Erythroblast (primary cell): ENCODE measurements at places on chromosomes 11 and 22.
A peak's percentile ranks its signal among the peaks of the same experiment; 100 is the strongest.

DNA sequence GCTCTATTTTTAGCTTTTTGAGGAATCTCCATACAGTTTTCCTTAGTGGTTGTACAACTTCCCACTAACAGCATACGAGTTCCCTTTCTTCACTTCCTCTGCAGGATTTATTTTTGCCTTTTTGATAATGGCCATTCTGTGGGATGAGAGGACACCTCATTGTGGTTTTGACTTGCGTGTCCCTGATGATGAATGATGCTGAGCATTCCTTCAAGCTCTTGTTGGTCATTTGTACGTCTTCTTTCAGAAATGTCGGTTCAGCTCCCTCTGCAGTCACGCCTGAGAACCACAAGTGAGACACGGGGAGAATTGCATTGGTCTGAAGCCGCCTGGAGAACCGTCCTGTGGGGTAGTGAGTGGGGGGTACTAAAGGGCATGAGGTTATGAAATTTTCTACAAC is 2.0 kb upstream of the KRTAP5-10 start:
- peak; percentile 30 for DNase-seq

DNA sequence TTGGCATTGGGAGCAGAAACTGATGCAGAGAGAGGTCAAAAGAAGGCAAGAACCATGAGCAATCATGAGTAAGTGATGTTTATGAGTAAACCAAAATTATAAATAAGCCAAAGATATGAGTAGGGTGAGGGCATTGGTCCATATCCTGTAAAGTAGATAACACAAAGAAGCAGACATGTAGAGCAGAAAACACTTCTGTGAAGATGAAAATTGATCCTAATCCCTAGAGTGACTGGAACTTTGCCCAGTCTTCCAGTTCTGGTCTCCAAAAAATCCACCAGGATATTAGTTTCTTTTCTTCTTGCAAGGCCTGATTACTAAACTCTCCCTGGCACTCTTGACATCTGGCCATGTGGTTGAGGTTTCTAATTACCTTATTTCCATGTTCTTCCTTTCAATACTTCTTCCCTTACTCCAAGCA is 13.7 kb upstream of the DRD2 start:
- no peak for DNase-seq

- no peak for DNase-seq
These were observed 3.6 kb downstream of the LDHA start for GRCh38 chr11:18397921-18398320.

GRCh38 chr22:32494971-32495370 is 20.4 kb downstream of the FBXO7 start:
- DNase-seq, result no peak

DNA sequence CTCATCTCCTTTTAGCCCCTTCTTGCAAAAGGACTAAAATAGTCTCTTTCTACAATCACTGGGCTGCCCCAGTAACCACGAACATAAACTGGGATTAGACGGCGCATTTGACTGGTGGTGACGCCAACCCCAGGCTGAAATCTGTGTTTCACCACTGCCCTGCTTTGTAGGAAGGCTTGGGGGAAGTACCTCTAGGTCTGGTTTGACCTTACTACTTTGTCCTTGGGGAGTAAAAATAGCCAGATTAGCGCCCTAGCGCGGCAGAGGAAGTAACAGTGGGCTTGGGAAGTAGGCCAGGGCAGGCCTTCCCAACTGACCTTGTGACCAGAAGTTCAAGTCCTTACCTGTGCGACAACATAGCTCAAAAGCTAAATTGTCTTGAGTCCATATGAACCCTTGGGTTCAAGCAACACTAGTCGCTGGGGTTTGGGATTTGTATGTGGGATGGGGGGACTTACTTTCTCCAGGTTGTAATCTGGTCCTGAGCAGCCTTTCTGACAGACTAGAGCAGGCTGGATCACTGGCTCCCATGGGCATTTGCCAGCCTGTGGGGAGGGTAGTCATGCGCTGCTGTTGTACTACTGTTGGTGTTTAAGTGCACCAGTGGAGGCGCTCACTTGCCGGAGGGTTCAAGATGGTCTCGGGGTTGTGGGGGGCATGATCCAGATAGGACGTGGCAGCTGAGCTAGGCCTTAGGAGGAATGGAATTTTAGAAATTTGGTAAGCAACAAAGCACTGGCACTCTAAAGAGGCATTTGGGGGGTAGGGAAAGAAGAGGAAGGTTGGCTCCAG is 953 bp upstream of the PACS1 start:
- peak; percentile 45 for DNase-seq

GRCh38 chr11:87260811-87261210 is 223.1 kb downstream of the TMEM135 start:
- DNase-seq, result no peak

- DNase-seq, result peak; percentile 58
These were observed 7.0 kb upstream of the MALAT1 start for GRCh38 chr11:65491614-65492386.

DNA sequence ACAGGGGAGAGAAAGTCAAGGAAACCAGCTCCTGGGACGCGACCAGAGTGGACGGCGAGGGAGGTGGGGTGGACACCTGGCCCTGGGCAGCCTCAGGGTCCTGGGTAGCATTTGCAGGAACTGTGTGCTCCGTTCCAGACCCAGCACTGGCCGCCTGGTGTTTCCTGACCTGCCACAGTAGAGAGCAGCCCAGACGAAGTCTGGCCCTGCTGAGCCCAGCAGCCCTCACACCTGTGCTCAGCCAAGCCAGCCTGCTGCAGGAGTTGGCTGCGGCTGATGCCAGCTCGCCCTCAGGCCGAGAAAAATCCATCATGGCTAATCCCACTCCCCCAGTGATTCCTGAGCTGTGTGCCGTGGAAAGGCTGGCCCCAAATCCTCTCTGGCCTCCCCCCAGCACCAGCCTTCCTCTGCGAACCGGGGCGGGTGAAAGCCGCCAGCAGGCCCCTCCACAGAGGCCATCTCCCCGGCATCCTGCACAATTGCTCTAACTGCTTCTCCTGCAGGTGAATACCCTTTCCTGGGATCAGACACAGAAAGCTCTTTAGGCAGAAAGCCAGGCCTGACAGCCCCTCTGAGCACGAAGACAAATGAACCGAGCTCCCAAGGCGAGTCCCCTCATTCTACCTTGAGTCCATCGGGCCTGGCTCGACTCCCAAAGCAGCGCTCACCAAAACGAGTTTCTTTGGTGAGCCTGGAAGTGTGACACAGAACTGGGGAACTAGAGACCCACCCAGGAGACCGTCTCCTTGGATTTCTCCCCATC is 88.6 kb downstream of the RTL6 start:
- DNase-seq, result no peak

- no peak for DNase-seq
These were observed 69.2 kb downstream of the GALNT18 start for GRCh38 chr11:11552529-11553087.

- DNase-seq, result no peak
These were observed 24.4 kb upstream of the CYP2R1 start for GRCh38 chr11:14916403-14916802.

GRCh38 chr11:59025097-59025496 is 61.0 kb upstream of the GLYATL1B start:
- DNase-seq, result no peak

DNA sequence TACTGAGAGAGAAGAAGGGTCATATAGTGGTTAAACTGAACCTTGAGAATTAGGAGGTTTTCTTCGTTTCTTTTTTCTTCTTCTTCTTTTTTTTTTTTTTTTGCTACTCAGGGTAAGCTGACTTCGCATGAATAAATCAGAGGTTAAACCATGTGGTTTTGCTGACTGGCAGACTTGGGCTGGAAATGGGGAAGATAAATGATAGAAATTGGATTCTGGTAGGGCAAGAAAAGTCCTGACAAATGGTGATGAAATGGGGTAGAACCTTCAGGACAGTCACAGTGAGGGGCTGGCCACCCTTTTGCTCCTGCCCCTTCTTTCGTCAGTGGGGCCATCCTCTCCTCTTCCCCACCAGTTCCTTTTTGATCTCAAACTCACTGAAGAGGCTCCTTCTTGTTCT is 1.6 kb upstream of the SWAP70 start:
- no peak for DNase-seq

DNA sequence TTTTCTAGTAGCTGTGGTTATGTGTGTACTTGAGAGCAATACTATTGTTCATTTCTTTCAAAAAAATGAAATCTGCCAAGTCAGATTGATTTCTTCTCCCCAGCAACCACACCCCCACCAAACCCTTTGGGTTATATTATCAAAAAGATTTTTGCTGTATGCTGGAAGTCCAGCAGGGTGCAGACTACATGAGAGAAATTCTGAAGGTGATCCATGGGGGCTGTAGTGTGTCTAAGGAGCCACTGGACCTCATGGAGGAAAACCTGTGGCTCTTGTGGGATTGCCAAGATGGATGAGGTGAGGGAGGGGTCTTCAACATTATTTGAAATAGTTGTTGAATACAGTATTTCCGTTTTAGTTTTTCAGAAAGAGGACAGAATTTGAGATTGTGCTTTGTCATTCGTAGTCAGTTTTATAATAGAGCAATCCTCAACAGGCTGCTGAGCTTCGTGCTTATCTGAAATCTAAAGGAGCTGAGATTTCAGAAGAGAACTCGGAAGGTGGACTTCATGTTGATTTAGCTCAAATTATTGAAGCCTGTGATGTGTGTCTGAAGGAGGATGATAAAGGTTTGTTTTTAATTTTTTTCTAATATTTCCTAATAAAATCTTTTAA is 3.1 kb downstream of the EIF3M start:
- DNase-seq, result peak; percentile 33

GRCh38 chr22:46815132-46815531 is 52.7 kb downstream of the TBC1D22A start:
- DNase-seq, result no peak

- no peak for DNase-seq
These were observed 20.6 kb upstream of the EIF3M start for GRCh38 chr11:32562839-32563599.

DNA sequence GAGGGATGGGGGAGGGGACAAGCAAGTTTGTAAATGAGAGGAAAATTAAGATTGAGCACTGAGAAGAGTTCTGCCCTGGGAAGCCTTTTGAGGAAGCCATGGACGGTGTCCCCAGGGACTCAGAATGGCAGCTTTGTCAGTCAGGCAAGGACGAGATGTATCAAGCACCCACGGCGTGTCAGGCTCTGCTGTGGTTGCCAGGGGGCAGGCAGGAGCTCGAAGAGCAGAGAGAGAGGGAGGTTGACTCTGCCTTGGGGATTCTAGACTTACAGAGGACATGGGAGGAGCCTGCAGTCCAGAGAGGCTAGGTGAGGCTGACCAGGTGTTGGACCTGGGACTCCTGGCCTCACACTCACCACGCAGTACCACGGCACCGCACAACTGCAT is 29.1 kb upstream of the SYT7 start:
- no peak for DNase-seq

- peak; percentile 15 for DNase-seq
These were observed 743.8 kb downstream of the NTM start for GRCh38 chr11:132114185-132114584.

DNA sequence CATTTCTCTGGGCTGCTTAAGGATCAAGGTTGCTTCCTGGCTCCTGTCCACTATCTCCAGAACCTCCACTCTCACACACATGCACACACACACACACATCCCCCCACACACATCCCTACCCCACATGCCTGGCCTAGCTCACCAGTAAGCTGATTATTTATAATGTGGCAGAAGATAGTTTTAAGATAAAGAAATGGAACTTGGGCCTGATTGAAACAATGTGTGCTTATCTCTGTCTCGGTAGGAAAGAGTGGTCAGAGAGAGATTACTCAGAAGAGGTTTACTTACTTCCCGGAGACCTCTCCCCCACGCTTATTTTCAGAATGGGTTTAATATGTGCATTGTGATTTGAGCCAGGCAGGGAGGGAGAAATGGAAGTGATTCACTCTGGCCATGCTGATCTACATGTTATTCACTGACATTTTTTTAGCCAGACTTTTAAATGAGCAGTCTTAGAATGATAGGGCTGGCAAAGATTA is 422.4 kb downstream of the TENM4 start:
- DNase-seq, result peak; percentile 12

DNA sequence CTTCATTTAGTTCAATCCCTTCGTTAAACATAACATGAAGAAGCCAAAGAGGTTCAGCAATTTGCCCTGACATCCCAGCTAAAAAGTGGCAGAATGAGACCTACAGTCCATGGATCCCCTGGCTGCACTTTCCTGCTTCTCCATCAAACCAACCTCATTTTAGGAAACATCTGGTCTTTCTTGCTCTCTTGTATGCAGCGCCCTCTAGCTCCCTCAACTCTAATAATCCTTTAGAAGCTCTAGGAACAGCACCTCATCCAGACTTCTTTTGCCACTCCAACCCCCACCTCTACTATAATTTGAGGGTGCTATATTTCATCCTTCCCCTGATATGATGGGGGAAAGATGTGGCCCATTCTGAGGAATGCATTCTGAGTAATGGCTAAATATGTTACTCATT is 7.4 kb downstream of the CNTF start:
- peak; percentile 42 for DNase-seq

GRCh38 chr11:108965306-108966001 is 300.6 kb downstream of the DDX10 start:
- DNase-seq, result no peak

- no peak for DNase-seq
These were observed 24.6 kb downstream of the ELF5 start for GRCh38 chr11:34488855-34489557.

- no peak for DNase-seq
These were observed 87.8 kb downstream of the CACNA1I start for GRCh38 chr22:39658367-39658766.

- DNase-seq, result no peak
These were observed 59.3 kb upstream of the NUP160 start for GRCh38 chr11:47907499-47907898.

GRCh38 chr11:67561971-67562619 is 21.5 kb upstream of the GSTP1 start:
- no peak for DNase-seq

DNA sequence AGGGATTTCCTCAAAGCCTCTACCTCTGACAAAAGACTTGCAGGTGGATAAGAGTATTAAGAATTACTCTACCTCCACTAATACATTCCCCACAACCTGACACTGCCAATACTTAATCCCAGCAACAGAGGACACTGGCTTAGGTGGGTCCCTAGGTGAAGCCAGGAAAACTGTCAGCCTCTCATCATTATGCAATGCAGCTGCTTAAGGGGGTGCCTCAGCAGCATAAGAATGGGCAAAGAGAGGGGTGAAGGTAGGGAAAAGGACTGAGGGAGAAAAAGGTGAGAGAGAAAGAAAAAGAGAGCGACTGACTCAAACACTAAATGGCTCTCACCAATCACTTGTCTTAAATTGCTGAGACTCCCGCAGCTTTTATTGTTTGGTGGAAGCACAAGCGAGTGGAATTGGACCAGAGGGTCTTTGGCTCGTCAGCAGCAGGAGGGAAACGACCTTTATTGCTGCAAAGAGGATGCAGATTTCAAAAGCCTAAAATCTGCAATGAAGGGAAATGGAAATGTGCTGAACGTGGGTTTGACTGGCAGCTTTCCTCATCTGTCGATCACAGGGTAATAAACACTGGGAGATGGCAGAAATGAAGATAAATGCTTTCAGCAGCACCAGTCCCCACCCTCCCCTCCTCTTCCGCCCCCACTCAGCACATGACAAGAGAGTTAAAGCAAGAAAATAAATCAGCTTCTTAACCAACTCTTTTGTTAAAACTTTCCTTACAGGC is 64.9 kb upstream of the CHRM4 start:
- no peak for DNase-seq

GRCh38 chr11:13367115-13367514 is 89.5 kb downstream of the BMAL1 start:
- no peak for DNase-seq

- no peak for DNase-seq
These were observed 84.6 kb upstream of the NAV2 start for GRCh38 chr11:19628018-19628417.

GRCh38 chr11:13094930-13095687 is 86.0 kb downstream of the RASSF10 start:
- no peak for DNase-seq

GRCh38 chr11:115290893-115291292 is 213.3 kb downstream of the CADM1 start:
- no peak for DNase-seq

GRCh38 chr11:62909107-62909894 is 11.9 kb downstream of the CHRM1 start:
- peak; percentile 18 for DNase-seq
